ENCODE measurements at places on chromosomes 3 and 15.

DNA sequence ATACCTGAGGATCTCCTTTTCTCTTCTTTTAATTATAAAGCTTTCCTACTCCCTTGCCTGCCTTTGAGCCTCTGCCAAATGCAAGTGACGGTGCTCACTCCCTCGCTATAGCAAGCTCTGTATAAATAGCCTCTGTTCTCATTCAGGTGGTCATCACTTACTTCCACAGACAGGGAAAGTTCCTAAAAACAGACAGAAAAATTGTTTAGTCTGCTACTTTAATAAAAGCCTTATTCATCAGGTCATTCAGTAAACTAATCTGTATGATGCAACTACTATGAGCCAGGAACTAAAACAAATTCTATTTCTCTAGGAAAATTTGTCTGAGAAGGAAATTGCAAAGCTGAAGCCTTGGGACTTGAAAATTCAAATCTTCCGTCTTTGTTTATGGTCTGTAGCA, 10.2 kb upstream of the DLG1 start:
- peak; percentile 39 for DNase-seq

DNA sequence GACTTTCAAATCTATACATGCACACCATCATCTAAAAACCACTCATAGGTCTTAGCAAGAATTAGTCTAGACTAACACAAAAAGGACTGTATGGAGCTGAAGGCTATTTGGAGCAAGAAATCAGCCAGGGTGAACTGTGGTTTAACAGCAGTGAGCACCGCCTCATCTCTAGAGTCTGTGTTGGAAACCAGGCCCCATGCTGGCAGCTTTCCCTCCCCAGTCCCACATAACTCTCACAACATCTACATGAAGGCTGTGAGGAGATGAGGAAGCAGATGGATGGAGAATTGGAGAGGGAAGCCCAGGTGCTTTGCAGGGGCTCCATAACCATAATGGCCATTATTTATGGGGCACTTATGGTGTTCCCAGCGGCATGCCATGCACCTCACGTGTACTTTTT, 133.2 kb upstream of the TOPAZ1 start:
- DNase-seq = no peak

GRCh38 chr3:111936191-111936841, 42.5 kb upstream of the ABHD10 start:
- peak; percentile 34 for DNase-seq

GRCh38 chr3:12759097-12759679, at the start of gene TMEM40:
Gene TMEM40, minus strand, starts transcription at chr3:12759259. Its CDS starts 9,427 bp downstream, at chr3:12749832.
- DNase-seq = no peak

GRCh38 chr3:29949131-29949530, 657.3 kb upstream of the TGFBR2 start:
- no peak for DNase-seq

GRCh38 chr3:156675830-156676767, 1.7 kb downstream of the TIPARP start:
- peak; percentile 67 for DNase-seq

DNA sequence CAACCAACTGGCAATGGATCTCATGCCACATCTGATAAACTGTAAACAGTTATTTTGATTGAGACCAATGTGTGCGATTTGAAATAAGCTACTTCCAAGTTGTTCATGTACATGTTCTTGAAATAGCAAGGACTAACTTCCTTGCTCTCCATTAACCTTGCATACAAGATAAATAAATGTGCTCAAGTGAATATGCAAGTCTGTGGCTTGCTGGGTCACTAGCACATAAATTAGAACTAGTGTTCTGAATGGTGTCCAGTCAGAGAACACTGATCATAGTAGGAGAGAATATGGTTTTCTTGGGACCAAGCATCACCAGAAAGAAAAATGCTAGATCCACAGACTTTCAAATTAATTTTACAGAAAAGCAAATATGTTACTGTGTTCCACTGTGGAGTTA, 640.0 kb upstream of the CCDC54 start:
- no peak for DNase-seq

DNA sequence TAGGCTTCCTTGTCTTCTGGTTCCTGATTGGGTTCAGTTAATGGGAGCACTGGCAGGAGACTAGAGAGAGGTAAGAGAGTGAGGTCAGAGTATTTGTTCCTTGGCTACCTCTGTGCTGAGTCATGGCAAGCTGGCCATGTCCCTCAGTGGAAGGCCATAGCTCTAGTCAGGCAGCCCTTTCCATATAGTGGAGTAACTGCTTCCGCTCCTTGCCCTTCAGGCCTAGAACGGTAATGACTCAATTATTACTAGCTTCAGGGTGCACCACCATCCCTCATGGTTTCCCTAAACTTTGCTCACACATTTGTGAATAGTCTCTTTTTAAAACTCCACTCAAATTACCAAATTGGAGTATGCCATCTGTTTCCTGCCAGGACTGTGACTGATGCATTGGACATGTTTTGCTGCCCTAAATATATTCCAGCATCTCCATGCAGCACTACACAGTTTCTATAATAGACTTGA, 10.5 kb upstream of the ANO10 start:
- no peak for DNase-seq

GRCh38 chr3:178585454-178585853, 49.2 kb downstream of the KCNMB2 start:
- no peak for DNase-seq

- DNase-seq = no peak
These were observed at the start of gene APBA2 for GRCh38 chr15:28885630-28886430. Gene APBA2, plus strand, starts transcription at chr15:28885974. Its CDS starts 167,911 bp downstream, at chr15:29053885.
